HepG2 (cell line): ENCODE measurements at places on chromosomes 16 and 17. TPM values are rescaled to one million over a fixed set of nuclear protein-coding genes. Genes with fewer than 3 reads are reported as not detected.
A peak's percentile ranks its signal among the peaks of the same experiment; 100 is the strongest.

- H3K36me3 ChIP-seq: no peaks in the 10 kb centered on the region
- no peak overlapping the region for H3K27ac ChIP-seq
- H3K27me3 ChIP-seq: no peaks in the 10 kb centered on the region
- H3K4me1 ChIP-seq: peaks cover 87% of the 10 kb centered on the region
- no peak for DNase-seq
- H3K4me3 ChIP-seq: no peak overlapping the region
Measured at GRCh38 chr17:38697061-38697820, 7.8 kb upstream of the MLLT6 start.

DNA sequence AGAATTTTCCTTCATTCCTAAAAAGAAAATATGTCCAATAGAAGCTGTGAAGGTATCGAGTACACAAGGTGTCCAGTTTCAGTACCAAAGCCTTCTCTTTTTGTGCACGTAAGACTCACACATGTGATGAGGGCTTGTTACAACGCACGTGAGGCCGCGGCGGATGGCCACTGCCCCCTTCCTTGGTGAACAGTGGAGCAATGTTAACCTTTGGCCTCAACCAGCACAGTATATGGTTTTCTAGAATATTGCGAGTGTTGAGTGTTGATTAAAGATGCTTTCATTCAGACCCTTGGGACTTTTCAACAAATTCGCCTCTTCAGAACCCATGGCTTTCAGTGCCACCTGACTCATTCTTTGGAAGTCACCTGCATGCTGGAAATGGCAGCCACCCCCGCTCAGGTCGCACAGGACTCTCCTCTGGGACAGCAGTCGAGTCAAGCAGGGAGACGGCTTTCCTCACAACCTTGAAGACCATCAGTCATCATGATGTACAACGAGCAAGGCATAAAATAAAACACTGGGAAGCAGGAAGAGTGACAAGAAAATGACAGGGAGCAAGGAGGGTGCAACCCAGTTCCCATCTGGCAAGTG is 14.5 kb downstream of the MAP1LC3B start:
- no peaks in the 10 kb centered on the region for H3K4me1 ChIP-seq
- DNase-seq: no peak
- H3K27ac ChIP-seq: no peak overlapping the region
- peaks cover 69% of the 10 kb centered on the region for H3K36me3 ChIP-seq
- no peak overlapping the region for H3K4me3 ChIP-seq
- no peaks in the 10 kb centered on the region for H3K27me3 ChIP-seq

DNA sequence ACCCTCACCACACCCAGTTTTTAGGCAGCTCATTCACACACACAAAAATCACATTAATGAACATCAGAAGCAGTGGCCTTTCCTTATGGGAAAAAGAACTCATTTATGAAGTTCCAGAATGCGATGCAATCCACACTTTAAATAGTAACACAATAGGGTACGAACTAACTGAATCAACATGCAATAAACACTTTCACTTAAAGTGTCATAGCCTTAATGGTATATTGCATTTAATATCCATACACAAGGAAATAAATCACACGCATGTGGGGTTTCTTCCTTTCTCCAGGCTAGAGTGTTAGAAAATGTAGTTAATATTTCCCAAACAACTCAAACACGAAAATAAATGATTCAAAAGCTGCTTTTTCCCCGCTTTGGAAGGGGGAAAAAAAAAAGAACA is 19.7 kb downstream of the ADCY9 start:
- no peak overlapping the region for H3K4me3 ChIP-seq

- H3K27me3 ChIP-seq: no peaks in the 10 kb centered on the region
- peaks cover 50% of the 10 kb centered on the region for H3K4me1 ChIP-seq
- no peak overlapping the region for H3K27ac ChIP-seq
- H3K36me3 ChIP-seq: peaks cover 36% of the 10 kb centered on the region
- no peak overlapping the region for H3K4me3 ChIP-seq
Measured at GRCh38 chr17:42571435-42572225, 4.7 kb downstream of the MLX start.

The DPEP2 gene
- total RNA-seq: not detected in 2 replicates

DNA sequence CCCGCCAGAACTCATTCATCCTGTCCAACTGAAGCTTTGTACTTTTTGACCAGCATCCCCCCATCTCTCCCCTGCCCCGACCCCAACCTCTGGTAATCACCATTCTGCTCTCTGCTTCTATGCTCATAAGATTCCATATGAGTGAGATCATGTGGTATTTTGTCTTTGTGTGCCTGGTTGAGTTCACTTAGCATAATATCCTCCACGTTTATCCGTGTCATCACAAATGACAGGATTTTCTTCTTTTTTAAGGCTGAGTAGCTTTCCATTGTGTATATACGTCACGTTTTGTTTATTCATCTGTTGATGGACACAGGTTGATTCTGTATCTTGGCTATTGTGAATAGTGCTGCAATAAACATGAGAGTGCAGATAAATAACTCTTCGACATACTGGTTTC is 278.9 kb downstream of the SNX29 start:
- H3K4me1 ChIP-seq: peaks cover 40% of the 10 kb centered on the region
- no peak overlapping the region for H3K4me3 ChIP-seq
- H3K27ac ChIP-seq: no peak overlapping the region
- no peaks in the 10 kb centered on the region for H3K36me3 ChIP-seq

GRCh38 chr17:76524598-76525512 is 12.7 kb downstream of the CYGB start:
- H3K4me1 ChIP-seq: peaks cover 91% of the 10 kb centered on the region
- no peaks in the 10 kb centered on the region for H3K36me3 ChIP-seq
- peaks cover 17% of the 10 kb centered on the region for H3K27me3 ChIP-seq
- peak; percentile 72 for DNase-seq

GRCh38 chr17:37493249-37494027 is 3.7 kb downstream of the DUSP14 start:
- H3K27me3 ChIP-seq: no peaks in the 10 kb centered on the region; the same call in 2 of the 3 replicates
- H3K4me1 ChIP-seq: peaks cover 70% of the 10 kb centered on the region
- H3K27ac ChIP-seq: peak overlapping the region; percentile 67
- H3K4me3 ChIP-seq: no peak overlapping the region
- H3K36me3 ChIP-seq: no peaks in the 10 kb centered on the region
- DNase-seq: peak; percentile 19

DNA sequence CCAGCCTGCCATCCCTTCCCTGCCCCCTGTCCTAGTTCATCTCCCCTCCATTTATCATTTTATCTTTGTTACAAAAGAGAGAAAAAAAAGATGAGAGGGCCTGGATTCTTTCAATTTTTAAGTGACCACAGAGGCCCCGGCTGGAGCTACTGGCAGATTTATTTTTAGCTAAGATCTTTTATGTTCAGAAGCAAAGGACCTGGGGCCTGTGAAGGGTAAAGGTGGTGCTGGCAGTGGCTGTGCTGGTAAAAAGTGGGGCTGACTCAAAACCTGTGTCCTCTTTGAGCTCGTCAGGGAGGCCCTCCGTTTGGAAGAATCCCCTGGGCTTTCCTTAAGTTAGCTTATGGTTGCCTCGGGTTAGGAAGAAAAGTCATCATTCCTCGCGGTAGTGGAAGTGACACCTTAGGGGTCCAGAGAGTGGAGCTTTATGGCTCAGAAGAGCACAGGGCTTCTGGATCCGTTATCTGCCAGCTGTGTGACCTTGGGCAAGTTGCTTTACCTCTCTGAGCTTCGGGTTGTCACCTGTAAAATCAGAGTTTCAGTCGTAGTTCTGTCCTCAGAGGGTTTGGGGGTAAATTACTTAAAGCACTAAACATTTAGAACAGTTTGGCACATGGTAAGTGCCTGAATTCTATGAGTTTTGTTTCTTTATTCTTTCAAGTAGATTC is 923.8 kb upstream of the EEF2KMT start:
- no peaks in the 10 kb centered on the region for H3K27me3 ChIP-seq
- H3K27ac ChIP-seq: no peak overlapping the region
- H3K4me1 ChIP-seq: no peaks in the 10 kb centered on the region
- H3K36me3 ChIP-seq: no peaks in the 10 kb centered on the region
- no peak overlapping the region for H3K4me3 ChIP-seq

The CACNB1 gene
- 0.60 and 0.75 TPM in 2 replicates for total RNA-seq

DNA sequence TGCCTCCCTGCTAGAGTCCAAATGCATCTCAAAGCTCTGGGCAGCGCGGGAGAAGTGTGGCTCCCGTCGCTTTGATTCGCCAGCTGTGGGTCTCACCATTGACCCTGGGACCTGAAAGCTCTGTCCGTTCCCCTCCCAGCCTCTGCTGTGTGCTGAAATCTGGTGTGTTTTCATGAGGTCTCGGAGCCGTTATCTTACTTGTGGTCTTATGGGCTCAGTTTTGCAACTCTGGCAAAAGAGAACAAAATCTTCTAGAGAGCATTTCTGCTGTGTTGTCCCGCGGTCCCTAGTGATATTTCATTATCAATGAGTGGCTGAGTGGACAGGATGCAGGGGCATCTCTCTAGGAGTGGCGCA is 13.3 kb downstream of the CRISPLD2 start:
- H3K27me3 ChIP-seq: peaks cover 76% of the 10 kb centered on the region
- 0 out of 2 replicates have a peak, but pooled peaks cover 6% of the 10 kb centered on the region for H3K4me1 ChIP-seq
- no peak overlapping the region for H3K27ac ChIP-seq

DNA sequence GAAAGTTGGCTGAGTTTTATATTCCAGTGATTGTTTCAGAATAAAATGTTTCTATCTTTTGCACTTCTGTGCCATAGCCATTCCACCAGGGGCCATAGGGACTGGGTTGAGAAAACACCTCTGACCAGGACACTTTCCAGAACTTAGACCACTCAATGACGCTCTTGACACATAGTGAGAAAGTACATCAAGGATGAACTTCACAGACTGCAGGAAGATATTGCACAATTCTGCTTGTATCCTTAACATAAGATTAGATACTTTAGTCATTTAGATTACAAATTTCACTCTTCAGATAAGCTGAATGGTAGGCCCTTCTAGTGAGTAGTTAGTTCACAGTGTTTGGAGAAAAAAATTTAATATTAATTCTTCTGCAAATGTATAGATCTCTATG is 13.0 kb upstream of the MPHOSPH6 start:
- no peaks in the 10 kb centered on the region for H3K4me1 ChIP-seq
- no peaks in the 10 kb centered on the region; the same call in 1 of the 2 replicates for H3K27me3 ChIP-seq
- DNase-seq: no peak
- no peaks in the 10 kb centered on the region for H3K36me3 ChIP-seq
- no peak overlapping the region for H3K4me3 ChIP-seq
- H3K27ac ChIP-seq: no peak overlapping the region

The SP6 gene
- total RNA-seq: 0.07 TPM in 1 of 2 replicates, not detected in the other

- no peak overlapping the region for H3K4me3 ChIP-seq
- H3K36me3 ChIP-seq: no peaks in the 10 kb centered on the region
- no peak overlapping the region for H3K27ac ChIP-seq
- no peaks in the 10 kb centered on the region for H3K4me1 ChIP-seq
Measured at GRCh38 chr17:60832151-60832585, 154.5 kb downstream of the BCAS3 start.

DNA sequence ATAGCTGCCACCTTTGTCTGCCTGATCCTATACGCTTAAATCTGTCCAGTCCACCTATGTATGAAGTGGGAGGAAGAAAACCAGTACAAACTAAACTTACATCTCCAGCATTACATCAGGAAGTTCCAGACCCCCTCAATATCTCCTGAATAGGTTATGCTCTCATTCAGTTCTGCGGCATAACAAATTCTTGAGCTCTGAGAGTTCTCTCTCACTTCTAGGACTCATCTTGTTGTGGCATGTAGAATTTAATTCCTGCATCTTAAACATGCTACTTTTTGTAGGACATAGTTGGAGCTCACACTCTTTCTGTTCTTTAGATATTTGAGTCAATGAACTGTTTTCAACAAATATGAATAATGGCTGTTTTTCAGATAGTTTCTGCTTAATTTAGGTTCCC is 662.5 kb downstream of the CDH11 start:
- H3K4me3 ChIP-seq: no peak overlapping the region
- DNase-seq: no peak
- H3K4me1 ChIP-seq: no peaks in the 10 kb centered on the region

GRCh38 chr16:88857728-88858339 is 907 bp downstream of the TRAPPC2L start:
- peaks cover 12% of the 10 kb centered on the region for H3K36me3 ChIP-seq
- DNase-seq: peak; percentile 75
- peak overlapping the region; percentile 62 for H3K27ac ChIP-seq
- H3K27me3 ChIP-seq: no peaks in the 10 kb centered on the region; the same call in 2 of the 3 replicates

DNA sequence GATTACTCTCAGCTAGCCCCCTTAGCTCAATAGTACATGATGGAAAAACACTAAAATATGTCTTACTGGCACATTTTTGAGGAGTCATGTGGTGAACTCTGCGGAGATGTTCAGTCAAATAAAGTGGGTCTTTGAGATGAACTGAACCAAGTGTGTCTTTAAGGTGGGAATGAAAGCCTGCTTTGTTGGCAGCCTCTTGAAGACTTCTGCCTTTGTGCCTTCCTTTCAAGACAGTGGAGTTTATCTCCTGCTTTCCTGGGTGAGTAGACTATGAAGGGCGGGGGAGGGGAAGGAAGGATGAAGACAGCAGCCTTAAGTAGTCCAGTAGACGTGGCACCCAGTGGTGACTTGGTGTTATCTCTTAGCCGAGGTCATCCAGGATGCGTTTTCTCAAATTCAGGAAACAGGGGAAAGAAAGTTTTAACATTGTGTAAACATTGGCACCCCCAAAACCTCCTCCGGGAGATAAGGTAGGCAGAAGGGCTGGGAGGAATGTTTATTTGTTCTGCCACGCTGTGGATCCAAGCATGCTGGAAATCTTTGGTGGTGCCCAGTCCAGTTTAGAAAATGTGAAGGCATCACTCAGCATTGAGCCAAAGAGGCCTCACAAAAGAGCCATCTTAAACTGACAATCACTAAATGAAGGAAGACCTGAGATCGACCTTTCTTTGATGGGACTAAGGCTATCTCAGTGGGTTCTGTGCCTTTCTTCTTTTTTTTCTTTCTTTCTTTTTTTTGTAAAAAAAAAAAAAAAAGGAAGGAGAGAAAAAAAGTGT is 220.6 kb downstream of the FTO start:
- no peak for DNase-seq
- H3K27me3 ChIP-seq: no peaks in the 10 kb centered on the region
- H3K27ac ChIP-seq: no peak overlapping the region

- H3K36me3 ChIP-seq: peaks cover 50% of the 10 kb centered on the region
- peaks cover 33% of the 10 kb centered on the region for H3K4me1 ChIP-seq
- no peak for DNase-seq
- peak overlapping the region; percentile 93 for H3K27ac ChIP-seq
- H3K27me3 ChIP-seq: no peaks in the 10 kb centered on the region; the same call in 2 of the 3 replicates
Measured at GRCh38 chr17:81701288-81702071, 1.7 kb upstream of the MRPL12 start.

The TMEM106A gene
- total RNA-seq: 7.3 and 16.9 TPM in 2 replicates

The COPZ2 gene
- 0.74 and 1.5 TPM in 2 replicates for total RNA-seq

GRCh38 chr16:9666834-9667480 is 515.3 kb downstream of the GRIN2A start:
- no peak for DNase-seq
- no peak overlapping the region for H3K27ac ChIP-seq
- H3K4me1 ChIP-seq: no peaks in the 10 kb centered on the region
- H3K36me3 ChIP-seq: no peaks in the 10 kb centered on the region
- peaks cover 18% of the 10 kb centered on the region; the same call in 2 of the 3 replicates for H3K27me3 ChIP-seq
- H3K4me3 ChIP-seq: no peak overlapping the region

- H3K27me3 ChIP-seq: peaks cover 5% of the 10 kb centered on the region; the same call in 1 of the 3 replicates
- H3K36me3 ChIP-seq: no peaks in the 10 kb centered on the region
- H3K4me1 ChIP-seq: peaks cover 32% of the 10 kb centered on the region
- H3K27ac ChIP-seq: no peak overlapping the region
- H3K4me3 ChIP-seq: no peak overlapping the region
Measured at GRCh38 chr17:27247071-27247957, 46.6 kb upstream of the WSB1 start.

- H3K4me3 ChIP-seq: peak overlapping the region; percentile 20; the same call in 1 of the 2 replicates
- no peak for DNase-seq
- H3K4me1 ChIP-seq: peaks cover 50% of the 10 kb centered on the region
- H3K27me3 ChIP-seq: peaks cover 3% of the 10 kb centered on the region; the same call in 1 of the 3 replicates
- H3K36me3 ChIP-seq: no peaks in the 10 kb centered on the region
Measured at GRCh38 chr16:66991545-66992077, 3.2 kb downstream of the CES4A start.
